ENCODE measurements at places on chromosomes 6 and 20.

DNA sequence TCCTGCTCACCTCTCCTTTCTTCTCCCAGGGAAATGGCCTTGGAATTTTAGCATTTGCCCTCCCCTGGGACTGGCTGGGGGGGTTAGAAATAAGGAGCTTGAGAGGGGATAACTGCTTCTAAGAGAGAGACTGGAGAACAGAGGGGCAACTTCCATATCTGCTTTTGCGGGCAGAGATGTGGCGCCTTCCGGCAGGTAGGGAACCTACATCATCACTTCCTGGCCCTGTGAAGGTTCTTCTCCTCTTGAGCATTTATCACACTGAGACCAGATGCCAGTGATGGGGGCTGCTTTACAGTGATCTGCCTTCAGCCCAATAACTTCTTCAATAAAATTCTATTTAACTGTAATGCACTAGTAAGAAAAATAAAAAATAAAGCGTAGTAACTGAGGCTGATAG lies 48.1 kb downstream of the TBC1D7 start:
- no peak for DNase-seq

- no peak for DNase-seq
These were observed 68.6 kb downstream of the ABHD12 start for GRCh38 chr20:25321991-25322390.

GRCh38 chr6:38773338-38773737 lies 58.2 kb downstream of the DNAH8 start:
- DNase-seq = no peak

- no peak for DNase-seq
These were observed 208.4 kb downstream of the CDH4 start for GRCh38 chr20:61460261-61461052.

GRCh38 chr6:40391851-40392517 lies 195.2 kb downstream of the LRFN2 start:
- DNase-seq = no peak

GRCh38 chr6:39402239-39402751 lies 79.8 kb upstream of the KCNK16 start:
- DNase-seq = no peak

DNA sequence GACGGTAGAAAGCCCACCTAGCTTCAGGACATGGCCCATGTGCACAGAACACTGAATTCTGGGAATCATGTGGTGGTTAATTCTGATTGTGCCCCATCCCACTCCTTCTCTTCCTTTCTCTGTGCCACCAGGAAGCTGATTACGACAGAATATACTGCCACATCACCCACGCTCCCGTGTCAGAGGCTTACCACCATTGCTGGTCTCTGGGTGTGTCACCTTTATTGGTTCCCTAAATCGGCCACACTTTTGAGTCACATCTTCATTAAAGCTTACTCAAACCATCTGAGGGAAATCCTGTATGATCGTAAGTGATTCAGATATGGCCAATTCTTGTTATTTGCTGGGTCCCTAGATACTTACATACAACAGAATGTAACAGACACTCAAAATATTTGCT lies 3.1 kb downstream of the TRMT6 start:
- no peak for DNase-seq

DNA sequence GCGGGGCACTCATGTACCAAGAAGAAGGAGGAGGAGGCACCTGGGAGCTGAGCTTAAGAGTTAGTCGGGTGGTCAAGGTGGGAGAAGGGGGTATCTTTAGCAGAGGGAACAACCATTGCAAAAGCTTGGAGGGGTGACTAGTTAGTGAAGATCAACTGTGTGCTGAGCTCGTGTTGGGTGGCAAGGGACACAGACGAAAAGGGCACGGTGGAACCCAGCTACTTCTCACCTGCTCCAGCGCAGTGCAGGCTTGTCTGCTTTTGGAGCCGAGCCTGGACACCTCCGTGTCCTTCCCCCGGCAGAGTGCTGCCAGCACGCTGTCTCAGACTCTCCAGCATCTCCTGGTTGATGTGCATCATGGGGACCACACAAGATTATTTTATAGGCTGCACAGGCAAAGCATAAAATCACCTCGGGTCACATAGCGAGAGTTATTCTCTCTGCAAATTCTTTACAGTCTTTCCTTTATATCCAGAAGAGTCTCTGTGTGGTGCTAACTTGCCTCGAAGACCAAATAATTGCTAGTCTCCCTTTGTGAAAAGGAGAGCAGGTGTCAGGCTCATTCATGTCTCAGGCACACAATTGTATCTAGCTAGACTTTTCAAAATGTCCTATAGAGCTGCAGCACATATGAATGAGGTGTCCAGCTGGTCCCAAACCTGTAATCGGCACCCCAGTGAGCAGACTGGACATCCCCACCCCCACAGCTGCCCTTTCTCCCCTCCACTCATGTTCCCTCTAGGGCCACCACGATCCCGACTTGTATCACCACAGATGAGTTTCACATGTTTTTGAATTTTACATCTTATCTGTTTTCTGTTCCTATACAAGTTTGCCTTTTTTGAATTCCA lies 123.4 kb downstream of the CEBPB start:
- no peak for DNase-seq

- DNase-seq = no peak
These were observed 279.2 kb downstream of the PTPRK start for GRCh38 chr6:128241216-128241615.

DNA sequence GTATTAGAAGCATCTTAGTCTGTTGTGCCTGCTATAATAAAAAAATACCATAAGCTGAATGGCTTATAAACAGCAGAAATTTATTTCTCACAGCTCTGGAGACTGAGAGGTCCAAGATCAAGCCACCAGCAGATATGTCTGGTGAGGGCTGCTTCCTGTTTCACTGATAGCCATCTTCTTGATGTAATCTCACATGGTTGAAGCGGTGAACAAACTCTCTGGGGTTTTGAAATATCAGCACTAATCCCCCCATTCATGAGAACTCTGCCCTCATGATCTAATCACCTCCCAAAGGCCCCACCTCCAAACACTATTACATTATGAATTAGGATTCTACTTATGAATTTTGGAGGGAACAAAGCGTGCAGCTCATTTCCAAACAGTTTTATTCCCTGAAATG lies 11.6 kb upstream of the CLVS2 start:
- DNase-seq = no peak

GRCh38 chr6:64724091-64724490 lies 982.9 kb downstream of the EYS start:
- DNase-seq = no peak

DNA sequence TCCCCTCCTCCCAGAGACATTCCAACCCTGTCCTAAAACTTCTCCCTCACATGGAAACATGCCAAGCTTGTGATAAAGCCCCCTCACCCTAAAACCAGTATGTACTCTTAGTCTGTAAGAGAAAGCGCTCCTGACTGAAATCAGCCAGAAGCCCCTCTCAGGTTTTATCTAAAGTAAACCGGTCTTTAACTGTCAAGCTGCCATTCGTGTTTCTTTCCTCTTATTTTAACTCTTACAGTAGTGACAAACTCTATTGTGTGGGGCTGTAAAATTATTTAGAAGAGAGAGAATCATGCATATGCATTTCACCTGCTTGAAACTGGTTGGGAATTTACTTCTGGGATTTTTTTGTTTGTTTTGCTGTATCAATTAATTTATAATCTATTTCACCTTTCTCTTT lies 62.7 kb downstream of the FARS2 start:
- no peak for DNase-seq

GRCh38 chr6:25008707-25009392 lies 73.1 kb upstream of the RIPOR2 start:
- DNase-seq = no peak

DNA sequence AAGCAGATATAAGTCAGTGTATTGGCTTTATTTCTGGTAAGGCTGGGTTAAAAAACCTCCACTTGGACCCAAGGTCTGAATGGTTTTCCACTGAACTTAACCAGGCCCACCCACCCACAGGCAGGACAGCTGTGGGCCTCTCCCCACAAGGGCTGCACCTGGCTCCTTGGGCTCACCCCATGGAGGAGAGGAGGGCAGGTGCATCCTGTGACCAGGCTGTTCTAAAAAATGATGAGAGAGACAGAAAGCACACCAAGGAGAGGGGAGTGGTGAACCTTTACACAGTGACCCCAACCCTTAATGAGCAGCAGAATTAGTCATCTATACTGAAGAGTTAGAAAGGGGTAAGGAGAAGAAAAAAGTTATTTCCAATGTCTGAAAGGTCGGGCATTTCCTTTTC lies 34.5 kb upstream of the DUSP22 start:
- no peak for DNase-seq

DNA sequence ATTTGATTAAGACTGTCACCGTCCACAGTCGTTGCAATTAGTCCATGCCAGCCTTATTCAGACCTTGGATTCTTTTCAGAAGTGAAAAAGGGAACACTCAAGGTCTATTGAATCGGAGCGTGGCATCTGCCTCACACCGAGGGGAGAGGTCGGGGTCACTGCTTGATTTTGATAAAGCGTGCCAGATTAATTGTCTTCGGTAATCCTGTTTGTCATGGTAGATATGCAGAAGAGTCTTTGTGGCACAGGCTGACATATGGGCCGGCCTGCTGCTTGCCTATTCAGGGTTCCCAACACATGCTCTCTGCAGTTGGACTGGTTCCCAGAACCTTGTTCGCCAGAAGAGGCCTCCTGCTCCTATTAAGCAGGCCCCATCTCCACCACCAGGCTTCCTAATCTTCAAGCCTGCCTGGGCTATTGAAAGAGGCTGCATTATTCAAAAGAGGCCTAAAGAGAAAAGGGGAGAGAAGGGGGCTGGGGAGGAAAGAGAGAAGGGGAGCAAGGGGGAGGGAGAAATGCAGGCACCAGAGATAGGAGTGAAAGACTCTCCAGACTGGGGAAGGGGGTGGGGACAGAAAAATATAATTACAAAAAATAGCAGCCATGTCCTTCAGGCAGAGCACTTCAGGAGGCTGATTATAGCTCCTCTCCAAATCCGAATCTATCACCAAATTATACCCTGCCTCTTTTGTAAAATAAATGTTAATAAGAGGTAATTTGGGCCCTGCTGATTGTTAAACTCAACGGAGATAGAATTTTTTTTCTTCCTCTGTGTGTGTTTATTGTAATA lies 611.3 kb downstream of the HDGFL1 start:
- peak; percentile 83 for DNase-seq

DNA sequence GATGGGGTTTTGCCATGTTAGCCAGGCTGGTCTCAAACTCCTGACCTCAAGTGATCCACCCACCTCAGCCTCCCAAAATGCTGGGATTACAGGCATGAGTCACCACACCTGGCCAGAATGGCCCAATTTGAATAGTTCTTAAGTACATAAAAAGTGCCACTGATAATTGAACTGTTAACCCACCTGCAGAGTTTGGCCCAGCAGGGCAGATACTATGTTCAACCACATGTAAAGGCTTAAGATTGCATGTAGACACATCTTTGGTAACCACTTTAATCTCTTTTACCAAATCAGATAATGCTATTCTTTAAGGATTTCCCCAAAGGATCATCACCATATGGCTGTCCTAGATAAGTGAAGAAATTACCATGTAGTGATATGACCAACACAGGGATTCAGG lies 21.3 kb upstream of the SGK1 start:
- no peak for DNase-seq

DNA sequence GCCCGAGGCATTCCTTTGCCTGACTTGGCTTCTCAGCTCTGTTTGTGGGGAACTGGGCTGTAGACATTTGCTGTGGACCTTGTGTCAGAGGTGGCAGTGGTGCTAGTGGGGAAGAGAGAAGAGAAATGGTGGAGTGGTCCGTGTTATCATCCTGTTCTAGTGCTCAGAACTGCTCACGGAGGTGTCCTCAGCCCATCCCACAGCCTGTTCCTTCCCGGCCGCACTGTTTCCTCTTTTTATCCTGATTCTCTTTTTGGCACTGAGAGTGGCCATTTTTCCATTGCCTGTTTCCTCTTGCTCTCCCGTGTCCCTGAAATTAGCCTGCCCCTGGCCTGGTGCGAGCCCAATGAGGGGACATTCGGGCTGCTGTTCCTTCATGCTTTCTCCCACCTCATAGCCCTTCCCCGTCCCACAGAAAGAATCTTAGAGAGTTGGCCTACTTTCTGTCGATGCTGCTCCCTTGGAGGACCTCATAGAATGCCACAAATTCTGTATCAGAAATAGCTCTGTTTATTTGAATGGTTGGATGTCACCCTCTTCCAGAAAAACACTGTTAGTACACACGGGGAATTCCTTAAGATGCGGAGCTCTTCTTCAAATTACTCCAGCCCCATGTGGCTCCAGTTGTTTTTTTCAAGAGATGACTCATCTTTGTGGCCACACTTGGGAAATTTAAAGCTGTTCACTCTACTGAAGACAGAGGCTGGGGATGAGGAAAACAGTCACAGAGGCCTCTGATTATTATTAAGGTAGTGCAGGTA lies 26.1 kb downstream of the FARS2 start:
- peak; percentile 47 for DNase-seq

DNA sequence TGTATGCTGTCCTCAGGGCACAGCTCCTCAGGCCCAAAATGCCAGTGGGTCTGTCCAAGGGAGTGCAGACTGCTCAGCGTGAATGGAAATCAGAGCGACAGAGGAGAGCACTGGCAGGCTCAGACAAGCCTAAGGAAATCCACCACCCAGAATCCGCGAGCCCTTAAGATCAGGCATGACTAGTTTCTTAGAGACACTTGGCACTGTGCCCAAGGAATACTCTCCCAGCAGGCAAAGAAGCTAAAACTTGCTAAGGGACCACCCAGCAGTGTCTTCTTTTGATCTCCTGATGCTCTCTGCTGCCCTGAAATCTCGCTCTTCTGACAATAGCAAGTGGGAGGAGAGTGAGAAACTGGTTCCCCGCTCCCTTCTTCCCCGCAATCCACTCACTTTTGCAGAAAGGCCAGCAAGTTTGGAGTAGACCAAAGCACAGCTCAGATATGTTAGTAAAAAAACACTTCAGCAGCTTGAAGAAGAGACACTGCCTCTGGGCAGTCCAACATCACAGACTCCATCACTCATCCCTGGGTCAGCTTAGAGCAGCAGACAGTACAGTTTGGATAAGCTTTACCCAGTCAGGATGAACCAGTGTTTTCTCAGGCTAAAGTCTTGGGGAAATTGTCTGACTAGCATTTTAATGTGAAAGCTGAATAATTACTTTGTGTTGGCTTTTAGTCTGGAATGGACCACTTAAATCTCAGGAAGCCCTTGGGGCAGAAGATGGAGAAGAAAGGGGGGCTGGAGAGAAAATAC lies 32.4 kb downstream of the TRAF3IP2 start:
- DNase-seq = no peak

- peak; percentile 47 for DNase-seq
These were observed 55.6 kb upstream of the CARMIL1 start for GRCh38 chr6:25223490-25223991.

- DNase-seq = no peak
These were observed 58.4 kb downstream of the HIVEP2 start for GRCh38 chr6:142886431-142887170.

- DNase-seq = no peak
These were observed 451.8 kb upstream of the KHDRBS2 start for GRCh38 chr6:62737792-62738191.
